HFFc6 (cell line): ENCODE measurements at places on chromosomes 16 and 17.

DNA sequence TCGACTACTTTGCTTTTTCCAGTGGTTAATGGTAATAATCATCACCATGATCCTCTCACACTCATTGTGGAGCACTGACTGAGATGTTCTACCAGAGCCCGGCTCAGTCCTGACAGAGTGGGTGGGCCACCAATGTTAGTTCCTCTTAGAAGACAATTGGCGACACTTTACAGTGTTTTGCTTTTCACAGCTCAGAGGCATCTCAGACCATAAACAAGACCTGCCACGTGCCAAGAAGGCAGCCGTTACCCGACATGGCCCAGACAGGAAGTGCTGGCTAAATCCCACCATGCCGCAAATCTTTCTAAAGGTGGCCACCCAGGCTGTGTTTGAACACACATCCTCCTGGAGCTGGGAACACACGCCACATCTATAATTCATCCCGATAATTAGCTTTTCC is 103.7 kb downstream of the XYLT1 start:
- DNase-seq: no peak

GRCh38 chr17:6279659-6280058 is 155.3 kb downstream of the AIPL1 start:
- no peak for DNase-seq

- peak; percentile 81 for DNase-seq
Measured at GRCh38 chr17:27540318-27541101, 84.3 kb downstream of the KSR1 start.

- no peak for DNase-seq
Measured at GRCh38 chr16:85718682-85719081, 29.9 kb upstream of the GINS2 start.

DNA sequence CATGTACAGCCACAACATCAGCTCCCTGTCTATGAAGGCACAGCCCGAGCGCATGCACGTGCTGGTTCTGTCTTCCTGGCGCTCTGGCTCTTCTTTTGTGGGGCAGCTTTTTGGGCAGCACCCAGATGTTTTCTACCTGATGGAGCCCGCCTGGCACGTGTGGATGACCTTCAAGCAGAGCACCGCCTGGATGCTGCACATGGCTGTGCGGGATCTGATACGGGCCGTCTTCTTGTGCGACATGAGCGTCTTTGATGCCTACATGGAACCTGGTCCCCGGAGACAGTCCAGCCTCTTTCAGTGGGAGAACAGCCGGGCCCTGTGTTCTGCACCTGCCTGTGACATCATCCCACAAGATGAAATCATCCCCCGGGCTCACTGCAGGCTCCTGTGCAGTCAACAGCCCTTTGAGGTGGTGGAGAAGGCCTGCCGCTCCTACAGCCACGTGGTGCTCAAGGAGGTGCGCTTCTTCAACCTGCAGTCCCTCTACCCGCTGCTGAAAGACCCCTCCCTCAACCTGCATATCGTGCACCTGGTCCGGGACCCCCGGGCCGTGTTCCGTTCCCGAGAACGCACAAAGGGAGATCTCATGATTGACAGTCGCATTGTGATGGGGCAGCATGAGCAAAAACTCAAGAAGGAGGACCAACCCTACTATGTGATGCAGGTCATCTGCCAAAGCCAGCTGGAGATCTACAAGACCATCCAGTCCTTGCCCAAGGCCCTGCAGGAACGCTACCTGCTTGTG is 10.7 kb downstream of the CHST4 start:
- DNase-seq: no peak

GRCh38 chr17:62062944-62063343 is 2.1 kb downstream of the MED13 start:
- DNase-seq: no peak
